ENCODE measurements at places on chromosomes 7 and 10.

- no peak for DNase-seq
Observed at GRCh38 chr7:74665296-74665938, 7.9 kb downstream of the GTF2I start.

DNA sequence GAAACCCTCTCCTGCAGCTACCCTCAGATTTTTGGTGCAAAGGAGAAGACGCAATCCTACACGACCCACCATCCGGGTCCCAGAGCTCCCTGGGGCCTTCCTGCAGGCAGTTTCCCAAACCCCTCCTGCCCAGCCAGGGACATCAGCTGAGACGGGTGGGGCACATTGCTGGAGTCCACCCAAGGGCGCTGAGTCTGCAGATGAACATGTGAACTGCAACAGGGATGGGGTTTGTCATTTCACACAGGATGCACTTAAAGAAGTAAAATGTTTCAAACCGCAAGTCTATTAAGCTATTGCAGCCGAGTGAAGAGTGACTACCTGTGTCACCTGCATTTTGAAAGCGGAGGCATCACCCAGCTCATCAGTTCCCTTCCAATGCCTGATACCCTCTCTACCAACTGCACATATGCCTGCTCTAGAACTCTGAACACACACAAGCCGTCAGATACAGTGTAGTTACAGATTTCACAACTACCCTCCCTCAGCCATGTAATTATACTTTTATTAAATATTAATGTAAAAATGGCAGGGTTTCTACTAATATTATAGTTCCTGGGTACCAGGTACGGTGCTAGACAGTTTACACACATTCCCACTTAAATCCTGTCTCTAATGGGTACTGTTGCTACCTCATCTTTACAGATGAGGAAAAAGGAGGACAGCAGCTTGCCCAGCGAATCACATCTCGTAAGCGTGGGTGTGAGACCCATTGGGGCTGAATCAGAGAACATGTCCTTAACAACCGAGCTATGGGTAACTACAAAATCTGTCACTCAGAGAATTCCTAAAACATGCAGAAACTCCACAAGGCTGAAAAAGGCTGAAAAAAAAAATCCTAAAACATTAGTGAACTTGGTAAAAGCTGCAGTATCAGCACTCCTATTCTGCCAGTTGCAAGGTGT is 71.2 kb downstream of the GRB10 start:
- DNase-seq = no peak

DNA sequence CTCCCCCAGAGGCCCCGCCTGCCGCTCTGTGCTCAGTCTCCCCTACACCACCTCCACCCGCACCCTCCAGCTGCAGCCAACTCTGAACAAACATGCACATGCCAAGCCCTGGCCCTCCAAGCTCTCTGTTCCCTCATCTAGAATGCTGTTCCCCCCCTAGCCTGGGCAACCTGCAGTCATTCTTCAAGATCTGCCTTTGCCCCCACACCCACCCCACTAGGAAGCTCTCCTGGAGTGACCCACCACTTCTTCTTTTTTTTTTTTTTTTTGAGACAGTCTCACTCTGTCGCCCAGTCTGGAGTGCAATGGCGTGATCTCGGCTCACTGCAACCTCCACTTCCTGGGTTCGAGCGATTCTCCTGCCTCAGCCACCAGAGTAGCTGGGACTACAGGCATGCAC is 13.7 kb downstream of the MYL10 start:
- no peak for DNase-seq

GRCh38 chr10:13684806-13685482 is 98.2 kb downstream of the PRPF18 start:
- DNase-seq = peak; percentile 88

GRCh38 chr10:34789966-34790506 is 25.1 kb downstream of the PARD3 start:
- no peak for DNase-seq

DNA sequence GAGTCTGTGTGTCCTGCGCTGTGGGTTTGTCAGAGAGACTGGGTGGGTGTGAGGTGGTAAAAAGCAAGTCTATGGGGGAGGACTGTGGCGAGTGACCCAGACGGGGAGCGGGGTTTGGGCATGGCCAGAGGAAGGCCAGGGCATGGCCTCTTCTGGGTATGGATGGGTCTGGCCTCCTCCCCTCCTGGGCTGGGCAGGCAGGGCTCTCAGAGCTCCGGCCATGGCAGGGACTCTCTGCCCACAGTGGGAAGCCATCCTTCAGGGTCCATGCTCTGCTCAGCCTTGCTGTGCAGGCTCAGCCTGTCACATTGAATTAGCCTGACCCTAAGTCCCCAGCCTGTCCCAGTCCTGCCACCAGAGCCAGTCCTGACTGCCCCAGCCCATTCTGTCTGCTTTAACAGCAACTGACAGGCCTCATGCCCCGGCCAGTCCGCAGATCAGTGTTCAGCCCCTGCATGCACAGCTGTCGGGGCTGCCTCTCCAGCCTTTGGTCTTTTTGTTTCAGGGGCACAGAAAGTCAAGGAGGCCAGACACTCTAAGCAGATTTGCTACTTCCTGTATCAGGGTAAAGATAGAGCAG is 7.9 kb downstream of the ANTXRL start:
- no peak for DNase-seq

GRCh38 chr10:58734664-58735063 is 222.0 kb downstream of the BICC1 start:
- no peak for DNase-seq

DNA sequence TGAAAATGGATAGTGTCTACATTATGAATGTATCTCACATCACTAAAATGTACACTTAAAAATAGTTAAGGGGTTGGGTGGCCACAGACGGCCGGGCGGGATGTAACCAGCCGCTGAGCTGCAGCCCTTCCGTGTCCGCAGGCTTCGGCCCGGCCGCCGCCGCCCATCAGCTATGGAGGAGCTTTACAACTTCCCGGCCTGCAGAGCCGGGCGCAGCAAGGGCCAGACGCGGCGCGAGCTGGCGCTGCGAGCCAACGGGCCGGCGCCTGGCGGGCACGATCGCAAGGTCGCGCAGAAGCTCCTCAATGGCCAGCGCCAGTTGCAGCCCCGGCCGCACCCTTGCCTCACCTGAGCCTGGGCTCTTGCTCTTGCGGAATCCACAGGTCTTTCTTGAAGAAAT is 69.1 kb downstream of the KMT2C start:
- DNase-seq = no peak

- DNase-seq = no peak
Observed at GRCh38 chr10:88725798-88726197, 19.7 kb downstream of the LIPK start.

GRCh38 chr10:52933748-52934147 is 161.2 kb upstream of the MBL2 start:
- DNase-seq = no peak

- DNase-seq = no peak
Observed at GRCh38 chr7:128192497-128193142, 48.5 kb upstream of the LEP start.

- DNase-seq = no peak
Observed at GRCh38 chr7:80859272-80859970, 59.4 kb downstream of the SEMA3C start.

- DNase-seq = no peak
Observed at GRCh38 chr10:15478429-15478828, 107.3 kb upstream of the FAM171A1 start.

- no peak for DNase-seq
Observed at GRCh38 chr7:133433165-133433812, 180.4 kb downstream of the EXOC4 start.

DNA sequence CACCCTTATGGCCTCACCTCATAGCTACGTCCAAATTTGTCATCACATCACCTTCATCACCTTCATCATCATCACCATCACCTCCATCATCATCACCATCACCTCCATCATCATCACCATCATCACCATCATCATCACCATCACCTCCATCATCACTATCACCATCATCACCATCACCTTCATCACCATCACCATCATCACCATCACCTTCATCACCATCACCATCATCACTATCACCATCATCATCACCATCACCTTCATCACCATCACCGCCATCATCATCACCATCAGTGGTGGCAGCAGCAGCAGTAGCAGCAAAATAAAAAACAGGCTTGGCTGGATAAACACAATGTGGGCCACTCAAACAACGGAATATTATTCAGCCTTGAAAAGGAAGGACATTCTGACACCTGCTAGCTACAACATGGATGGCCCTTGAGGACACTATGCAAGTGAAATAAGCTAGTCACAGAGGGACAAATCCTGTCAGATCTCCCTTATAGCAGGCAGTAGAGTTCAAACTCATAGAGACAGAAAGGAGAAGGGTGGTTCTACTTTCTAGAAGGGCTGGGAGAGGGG is 47.7 kb upstream of the PDGFA start:
- no peak for DNase-seq

DNA sequence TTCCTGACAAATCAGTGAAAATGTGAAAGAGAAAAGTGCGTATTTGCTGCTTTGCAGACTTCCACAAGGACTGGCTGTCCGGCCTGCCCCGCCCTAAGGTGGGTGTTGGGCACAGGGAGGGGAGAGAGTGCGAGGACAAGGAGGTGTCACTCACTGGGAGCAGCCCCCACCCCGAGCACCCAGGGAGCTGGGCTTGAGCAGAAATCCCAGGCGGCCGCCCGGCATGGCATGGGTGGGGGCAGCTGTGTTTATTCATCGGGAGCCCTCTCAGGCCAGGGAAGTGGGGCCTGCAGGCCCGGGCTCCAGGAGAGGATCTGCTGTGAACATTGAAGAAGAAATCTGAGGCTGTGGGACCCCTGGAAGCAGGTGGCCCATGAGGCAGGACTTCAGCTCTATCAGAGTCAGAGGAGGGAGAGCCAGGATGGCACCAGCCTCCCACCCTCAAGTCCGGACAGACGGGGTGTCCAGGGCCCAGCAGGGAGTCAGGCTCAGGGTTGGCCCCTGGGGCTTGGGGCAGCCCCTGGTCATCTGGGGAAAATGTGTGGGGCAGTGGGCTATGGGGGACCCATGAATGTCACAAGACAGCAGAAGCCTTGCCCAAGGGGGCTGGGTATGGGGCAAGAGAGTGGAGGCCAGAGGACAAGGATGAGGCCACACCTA is 164.4 kb upstream of the PPP2R2D start:
- DNase-seq = no peak

DNA sequence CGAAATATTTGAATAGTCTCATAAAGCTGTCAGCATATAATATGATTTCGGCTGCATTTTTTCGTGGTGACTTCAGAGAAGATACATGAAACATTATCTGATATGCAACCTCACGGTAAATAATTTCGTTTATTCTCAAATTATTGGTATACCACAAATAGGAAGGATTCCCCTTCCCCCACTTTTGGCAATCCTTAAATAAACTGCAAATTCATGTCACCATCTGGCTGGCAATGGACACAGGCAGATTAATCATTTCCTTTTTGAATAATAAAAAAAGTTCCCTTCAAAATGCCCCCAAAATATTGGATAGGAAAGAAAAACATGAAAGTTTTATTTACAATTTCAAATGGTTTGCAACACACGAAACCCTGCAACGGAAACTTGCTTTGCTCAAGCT is 234.5 kb upstream of the MEOX2 start:
- DNase-seq = no peak

GRCh38 chr10:71999360-72000072 is 35.3 kb downstream of the CHST3 start:
- peak; percentile 40 for DNase-seq

DNA sequence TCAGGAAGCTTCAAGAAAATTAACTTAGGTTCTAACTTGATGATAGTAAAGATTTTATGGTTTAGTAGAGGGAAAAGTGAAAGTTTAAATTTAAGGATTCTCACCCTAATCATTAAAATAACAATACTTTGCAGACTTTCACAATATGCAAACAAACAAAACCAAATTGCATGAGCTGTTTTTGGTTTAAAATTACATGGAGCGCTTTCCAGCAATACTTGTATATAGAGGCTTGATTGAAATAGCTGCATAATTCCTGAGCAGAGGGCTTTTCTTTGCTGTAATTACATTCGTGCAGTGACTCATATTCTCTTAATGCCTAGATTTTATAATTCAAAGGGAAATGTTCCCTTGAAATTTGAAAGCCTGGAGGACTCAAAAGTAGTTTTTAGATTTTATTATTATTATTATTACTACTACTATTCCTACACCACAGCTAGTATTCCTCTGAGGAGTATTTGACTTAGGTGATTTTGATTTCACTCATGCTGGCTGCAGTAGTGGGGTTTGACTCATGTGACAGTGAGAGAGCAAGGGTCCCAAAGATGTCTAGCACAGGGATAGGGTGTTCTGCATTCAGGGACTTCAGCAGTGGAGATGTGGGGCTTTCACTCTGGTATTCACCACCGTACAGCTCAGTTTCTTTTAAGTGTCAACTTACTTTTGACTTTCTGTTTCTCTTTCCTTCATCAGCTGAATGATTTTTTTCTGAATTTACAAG is 138.1 kb downstream of the ADAM22 start:
- DNase-seq = no peak

DNA sequence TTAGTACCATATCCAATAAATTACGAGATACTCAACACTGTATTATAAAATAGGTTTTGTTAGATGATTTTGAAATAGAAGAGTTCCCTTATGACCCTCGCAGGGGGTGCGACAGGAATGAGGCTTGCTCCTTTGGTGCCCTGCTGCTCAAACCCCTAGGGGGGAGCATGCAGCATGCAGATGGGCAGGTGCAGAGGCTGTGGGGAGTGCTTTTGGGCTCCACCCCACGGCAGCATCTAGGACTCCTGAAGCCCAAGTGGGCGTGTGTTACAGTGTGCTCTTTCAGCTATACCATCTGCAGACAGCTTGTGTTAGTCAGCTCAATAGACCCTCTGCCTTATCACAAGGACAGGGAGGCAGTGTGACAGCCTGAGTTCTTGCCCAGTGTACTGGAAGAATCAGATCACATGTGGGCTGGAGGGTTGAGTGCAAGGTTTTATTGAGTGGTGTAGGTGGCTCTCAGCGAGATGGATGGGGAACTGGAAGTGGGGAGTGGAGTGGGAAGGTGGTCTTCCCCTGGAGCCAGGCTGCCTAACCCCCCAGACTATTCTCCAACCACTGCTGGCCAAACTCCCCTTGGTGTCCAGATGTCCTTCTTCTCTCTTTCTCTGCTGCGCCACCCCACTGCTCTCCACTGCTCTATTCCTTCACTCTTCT is 3.1 kb upstream of the MRC1 start:
- DNase-seq = no peak

GRCh38 chr7:134293002-134293740 is 23.6 kb downstream of the SLC35B4 start:
- DNase-seq = no peak

- no peak for DNase-seq
Observed at GRCh38 chr7:141686670-141687069, 15.3 kb downstream of the DENND11 start.

GRCh38 chr7:55107946-55108345 is 89.1 kb downstream of the EGFR start:
- no peak for DNase-seq

- DNase-seq = no peak
Observed at GRCh38 chr10:51031950-51032349, 42.3 kb upstream of the PRKG1 start.

All from fibroblast of skin of left quadriceps (primary cell).